ENCODE measurements at places on chromosomes 1 and 21.
A peak's percentile ranks its signal among the peaks of the same experiment; 100 is the strongest.

DNA sequence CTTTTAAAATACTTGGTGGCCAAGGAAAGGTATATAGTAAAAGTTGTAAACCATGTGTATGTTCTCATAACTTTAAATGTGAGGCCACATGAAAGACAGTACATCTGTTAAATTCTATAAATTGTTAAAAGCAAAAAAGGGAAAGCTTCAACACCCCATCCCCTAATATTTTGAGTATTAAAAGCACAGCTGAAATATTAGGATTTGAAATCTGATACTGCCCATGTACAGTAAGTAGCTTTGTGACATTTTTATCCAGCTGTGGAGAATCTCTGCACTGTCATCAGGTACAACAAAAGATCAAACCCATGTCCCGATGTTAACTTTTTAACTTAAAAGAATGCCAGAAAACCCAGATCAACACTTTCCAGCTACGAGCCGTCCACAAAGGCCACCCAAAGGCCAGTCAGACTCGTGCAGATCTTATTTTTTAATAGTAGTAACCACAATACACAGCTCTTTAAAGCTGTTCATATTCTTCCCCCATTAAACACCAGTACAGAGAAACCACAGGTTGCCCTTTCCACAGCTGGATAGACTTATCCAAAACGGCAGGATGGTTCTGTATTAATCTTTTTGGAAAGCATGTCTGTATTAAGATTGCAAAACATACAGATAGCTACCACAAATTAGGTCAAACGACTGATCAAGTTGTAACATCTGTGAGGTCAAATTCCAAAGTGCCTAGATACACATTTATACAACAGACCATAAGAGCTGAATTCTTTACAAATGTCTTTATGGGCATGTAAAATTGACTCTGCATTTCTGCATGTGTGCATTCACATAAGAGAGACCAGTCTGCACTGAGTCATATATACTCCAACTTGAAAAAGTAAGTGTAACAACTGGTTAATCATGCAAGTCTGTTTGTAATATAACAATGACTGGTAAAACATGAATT lies 5.2 kb downstream of the IRF2BP2 start:
- no peak for DNase-seq

DNA sequence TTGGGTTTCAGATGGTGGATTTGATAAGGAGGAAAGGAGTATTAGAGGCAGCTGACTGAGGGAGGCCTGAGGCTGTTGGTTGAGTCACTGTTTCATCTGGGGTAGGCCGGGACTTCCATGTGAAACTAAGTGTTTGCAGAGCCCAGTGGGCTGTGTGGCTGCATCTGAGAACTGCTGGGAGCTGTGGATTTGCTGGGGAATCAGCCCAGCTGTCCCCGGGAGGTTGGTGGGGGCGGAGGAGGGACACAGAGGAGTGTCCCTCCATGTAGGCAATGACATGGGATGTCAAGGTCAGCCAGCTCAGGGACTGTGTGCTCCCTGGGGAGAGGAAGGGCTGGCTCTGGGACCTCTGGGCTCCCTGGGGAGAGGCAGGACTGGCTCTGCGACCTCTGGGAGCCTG lies 36.4 kb downstream of the SLC2A7 start:
- no peak for DNase-seq

GRCh38 chr1:180166436-180166800 lies 11.7 kb downstream of the QSOX1 start:
- no peak for DNase-seq

DNA sequence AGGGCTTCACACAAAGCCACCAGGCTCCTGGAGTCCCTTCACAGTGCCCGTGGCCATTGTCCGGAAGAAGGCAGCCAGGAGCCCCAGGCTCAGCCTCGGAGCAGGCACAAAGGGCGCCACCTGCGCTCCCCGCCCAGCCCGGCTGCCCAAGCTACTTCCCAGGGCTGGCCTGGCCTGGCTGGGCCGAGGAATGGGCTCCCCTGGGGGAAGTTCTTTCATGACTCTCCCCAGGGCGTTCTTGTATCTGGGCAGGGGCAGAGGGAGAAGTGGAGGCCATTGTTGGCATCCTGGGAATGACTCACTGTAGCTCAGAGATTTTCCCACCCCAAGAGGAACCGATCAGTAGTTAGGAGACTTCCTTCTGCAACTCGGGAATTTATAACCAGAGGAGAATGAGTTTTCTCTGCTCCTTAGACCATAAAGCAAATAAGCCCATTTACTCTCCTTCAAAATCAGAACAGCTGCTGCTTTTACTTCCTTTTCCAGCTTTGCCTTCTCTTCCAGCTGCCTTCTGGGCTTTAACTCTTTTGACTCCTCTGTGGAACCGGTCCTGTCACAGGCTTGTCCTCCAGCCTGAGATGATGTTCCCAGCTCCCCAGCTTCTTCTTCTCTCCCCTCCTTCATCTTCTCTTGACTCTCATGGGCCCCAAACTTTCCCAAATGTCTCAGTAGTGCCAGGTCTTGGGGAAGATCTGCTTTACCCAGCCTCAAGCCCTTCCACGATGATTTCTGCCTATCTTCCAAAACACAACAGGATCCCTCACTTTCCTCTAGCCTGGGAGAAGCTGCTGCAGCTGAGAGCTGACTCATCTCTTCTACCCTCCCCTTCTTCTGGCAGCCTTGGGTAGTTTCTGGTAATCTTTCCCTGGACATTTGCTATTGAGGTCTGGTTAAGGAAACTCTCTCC lies 118.7 kb upstream of the CD34 start:
- no peak for DNase-seq

DNA sequence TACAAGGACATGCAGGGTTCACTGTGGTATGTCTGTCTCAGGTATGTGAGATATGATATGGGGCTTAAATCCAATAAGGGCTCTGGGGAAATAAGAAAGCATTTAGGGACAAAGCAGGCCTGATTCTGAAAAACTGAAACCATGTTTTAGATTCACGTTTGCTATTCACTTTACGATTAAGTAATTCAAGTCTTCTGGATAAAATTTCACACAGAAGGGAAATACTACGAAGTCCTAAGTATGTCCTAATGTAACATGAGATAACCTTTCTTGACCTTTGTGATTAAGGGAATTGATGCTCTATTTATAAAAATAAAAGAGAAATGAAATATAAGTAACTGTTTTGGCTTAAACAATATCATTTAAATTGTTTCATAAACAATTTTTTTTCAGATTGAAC lies 55.4 kb downstream of the HNRNPR start:
- no peak for DNase-seq

- no peak for DNase-seq
Observed at GRCh38 chr21:27480841-27481261, 514.0 kb upstream of the ADAMTS5 start.

DNA sequence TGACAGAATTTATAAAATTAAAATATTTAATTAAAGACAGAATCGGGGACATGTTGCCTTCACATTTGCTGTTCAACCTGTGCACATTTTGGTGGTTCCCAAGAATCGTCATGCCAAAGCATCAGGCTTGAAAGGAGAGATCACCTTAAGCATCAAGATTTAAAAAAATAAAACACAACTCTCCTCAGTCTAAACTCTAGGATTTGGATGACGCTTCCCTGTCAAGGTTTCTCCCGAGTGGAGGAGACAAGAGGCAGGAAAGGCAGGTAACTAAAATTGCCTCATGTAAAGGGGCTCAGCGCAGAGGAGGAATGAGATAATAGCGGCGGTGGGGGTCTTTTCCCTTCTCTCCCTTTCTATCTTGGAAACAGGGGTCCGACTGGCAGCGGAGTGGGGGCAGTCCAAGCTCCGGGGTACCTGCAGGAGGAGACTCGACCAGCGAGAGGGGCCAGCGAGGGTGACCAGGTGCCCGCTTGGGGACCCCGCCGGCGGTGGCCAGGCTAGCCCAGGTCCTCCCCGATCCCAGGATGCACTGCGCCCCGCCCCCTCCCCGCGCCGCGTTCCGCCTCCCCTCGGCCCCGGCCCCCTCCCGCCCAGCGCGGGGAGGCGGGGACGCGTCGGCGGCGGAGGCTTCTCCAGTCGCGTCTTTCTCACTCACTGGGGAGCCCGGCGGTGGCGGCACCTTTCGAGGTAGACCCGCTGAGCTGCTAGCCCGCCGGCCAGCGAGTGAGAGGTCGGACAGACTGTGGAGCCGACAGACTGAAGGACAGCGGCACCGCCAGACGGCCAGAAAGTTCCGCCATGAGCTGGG lies at the start of gene FNBP1L:
FNBP1L (plus strand) TSS at position 638 of the 811 bp plus-strand sequence; CDS start at position 802, 164 bp downstream.
- DNase-seq, result peak; percentile 13

GRCh38 chr1:86704972-86705664 lies 742 bp downstream of the SH3GLB1 start:
- no peak for DNase-seq

GRCh38 chr1:107976836-107977235 lies 11.9 kb upstream of the VAV3 start:
- no peak for DNase-seq

GRCh38 chr1:234863551-234863971 lies 253.6 kb upstream of the IRF2BP2 start:
- no peak for DNase-seq

DNA sequence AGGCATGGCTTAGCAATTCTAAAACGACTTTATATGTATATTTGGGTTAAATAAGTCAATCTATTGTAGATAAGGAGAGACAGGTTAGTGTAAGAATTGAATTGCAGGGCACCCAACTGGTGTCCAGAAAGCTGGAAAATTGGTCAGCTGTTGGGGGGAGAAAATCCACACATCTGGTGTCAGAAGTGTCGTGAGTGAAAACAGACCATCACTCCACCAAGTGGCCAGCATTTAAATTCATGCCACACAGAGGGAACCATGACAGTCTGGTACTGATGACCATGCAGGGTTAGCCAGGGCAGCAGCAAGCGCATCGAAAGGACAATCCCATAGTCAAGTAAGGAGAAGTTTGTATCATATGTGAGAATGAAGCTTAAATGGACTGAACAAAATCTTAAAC lies 11.7 kb downstream of the LAX1 start:
- no peak for DNase-seq

GRCh38 chr1:52152572-52152971 lies 10.7 kb downstream of the ZFYVE9 start:
- no peak for DNase-seq

DNA sequence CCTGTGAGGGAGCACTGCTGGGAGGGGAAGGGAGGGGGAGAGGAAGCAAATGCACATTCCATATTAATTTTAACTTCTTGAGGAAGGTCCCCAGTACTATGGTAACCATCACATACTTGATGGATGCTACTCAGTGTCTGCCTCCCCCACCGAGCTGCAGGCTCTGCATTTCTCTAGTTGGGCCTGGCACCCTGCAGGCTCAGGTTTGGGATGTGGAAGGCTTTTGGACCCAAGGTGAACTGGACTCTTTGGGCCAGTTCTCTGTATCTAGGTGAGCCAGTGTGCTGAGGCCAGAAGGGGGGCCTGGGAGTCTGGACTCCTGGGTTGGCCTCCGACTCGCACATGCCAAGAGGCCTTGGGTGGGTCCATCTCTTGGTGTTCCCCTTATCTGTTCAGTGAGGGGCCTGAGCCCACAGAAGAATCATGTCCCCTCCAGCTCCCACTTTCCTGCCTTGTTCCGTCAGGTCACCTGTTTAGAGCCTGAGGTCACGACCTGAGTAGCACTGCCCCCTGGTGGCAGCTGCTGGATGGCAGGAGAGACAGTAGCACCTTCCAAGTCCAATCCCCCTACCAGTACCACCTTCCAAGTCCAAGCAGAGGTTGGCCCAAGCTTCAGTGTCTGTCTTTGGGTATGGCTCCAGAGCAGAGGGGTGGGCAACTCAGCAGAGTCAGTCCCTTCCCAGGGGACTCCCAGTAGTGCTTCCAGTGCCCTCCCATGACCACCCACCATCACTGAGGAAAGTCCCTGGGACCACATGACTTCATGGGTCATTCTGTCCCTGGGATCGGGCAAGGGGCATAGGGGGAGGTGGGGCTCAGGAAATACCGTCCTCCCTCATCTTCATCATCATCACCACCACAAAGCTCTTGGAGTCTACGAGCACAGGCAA lies 241.8 kb downstream of the TRABD2B start:
- DNase-seq, result peak; percentile 11

- no peak for DNase-seq
Observed at GRCh38 chr1:43440358-43440757, 13.4 kb downstream of the HYI start.

DNA sequence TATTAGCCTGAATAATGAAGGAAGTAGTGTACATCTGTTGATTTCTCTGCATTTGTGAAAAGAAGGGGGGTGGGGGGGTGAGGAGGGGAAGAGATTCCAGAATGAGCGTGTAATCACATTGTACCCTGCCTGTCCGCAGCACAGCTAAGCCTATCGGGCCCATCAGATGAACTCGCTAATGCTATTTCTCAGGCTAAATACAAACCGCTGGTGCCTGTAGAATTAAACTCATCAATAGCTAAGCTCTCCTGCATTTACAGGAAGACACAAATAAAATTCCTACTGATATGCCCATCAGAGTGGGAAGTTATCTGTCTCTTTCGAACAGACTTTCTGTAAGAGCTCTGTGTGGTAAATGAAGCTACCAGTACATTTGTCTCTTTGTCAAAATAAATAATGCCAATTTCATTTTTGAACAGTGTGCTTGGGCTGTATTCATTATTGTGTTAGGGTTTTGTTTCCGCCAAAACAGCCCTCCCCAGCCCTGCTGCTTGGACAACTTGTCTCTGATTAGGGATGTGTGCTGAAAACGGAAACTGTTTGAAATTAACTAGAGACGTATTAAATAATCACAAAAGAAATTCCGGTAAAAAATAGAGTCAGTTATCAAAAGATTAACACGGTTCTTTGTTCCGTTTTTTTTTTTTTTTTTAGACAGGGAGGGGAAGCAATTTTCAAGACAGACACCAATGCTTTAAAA lies 305.4 kb downstream of the TTLL7 start:
- no peak for DNase-seq

DNA sequence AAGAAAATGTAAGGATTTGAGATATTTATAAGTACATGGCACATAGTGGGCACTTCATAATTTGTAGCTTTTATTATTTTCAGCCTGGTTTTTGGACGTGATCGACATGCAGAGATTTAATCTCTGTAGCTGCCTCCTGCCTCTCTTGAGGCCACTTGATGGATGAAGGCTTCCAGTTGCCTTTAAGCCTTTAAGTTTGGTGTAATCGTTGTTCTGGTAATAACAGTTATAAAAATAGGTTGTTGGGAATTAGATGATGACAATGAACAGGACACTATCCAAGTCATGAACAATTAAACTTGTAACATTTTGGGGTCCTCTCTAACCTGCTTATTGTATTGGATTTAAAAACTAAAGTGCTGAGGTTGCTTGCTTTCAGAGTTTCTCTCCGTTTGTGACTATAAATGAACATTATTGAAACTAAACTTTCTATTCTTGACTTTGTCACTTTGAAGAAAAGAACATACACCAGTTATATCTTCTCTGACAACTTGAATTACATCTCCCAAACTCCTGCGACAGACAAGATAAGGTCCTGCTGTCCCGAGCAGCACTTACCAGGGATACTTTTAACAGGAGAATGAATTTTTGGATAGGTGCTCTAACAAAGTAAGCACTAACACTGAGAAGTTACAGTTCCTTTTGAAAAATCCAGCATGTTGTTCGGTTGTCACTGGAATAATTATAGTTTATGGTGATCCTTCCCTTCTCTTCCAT lies 295.0 kb downstream of the NFIA start:
- no peak for DNase-seq
